ENCODE measurements at places on chromosomes 6 and 20. TPM values are rescaled to one million over a fixed set of nuclear protein-coding genes. Genes with fewer than 3 reads are reported as not detected.

Gene SLC44A4
- 0.52 TPM for total RNA-seq

Gene HMGN3
- total RNA-seq = 42.3 TPM

Gene AIF1
- 19.8 TPM for total RNA-seq

Gene FAM83D
- total RNA-seq = 4.2 TPM

Gene CST4
- total RNA-seq = not detected

Gene MLN
- not detected for total RNA-seq

Gene HLA-DRB5
- total RNA-seq = 14.6 TPM

Gene ZNF831
- total RNA-seq = under 0.01 TPM

Gene TSPYL1
- total RNA-seq = 79.9 TPM
